ENCODE measurements at places on chromosomes 3 and 15.
A peak's percentile ranks its signal among the peaks of the same experiment; 100 is the strongest.

DNA sequence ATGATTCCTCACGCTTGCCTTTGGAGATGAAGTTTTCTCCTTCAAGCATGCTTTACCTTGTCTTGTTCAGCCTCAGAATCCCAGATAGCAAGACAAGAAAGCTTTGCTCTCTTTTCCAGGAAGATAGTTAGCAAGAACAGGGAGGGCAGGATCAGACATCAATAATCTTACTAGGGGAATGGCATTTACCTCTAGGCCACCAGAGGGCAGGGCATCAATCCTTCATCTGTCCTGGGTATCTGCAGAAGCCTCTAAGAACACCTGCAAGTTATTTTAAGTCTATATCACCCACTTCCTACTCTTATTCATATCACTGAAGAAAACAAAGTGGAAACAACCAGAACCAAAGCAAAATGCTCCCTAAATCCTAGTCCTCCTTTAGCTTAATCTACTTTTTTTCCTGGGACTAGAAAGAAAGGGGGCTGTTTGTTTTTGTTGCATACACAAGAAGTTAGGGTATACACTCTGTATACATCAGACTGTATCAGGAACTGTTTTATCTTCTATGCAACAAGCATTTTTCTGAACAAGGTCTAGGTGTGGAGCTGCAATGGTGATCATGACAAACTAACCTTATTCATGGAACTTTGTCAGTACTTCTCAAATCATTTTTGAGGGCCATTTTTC, 862.5 kb downstream of the CADM2 start:
- no peak for DNase-seq

- no peak for DNase-seq
Observed at GRCh38 chr3:126684218-126684751, 19.8 kb upstream of the CHCHD6 start.

DNA sequence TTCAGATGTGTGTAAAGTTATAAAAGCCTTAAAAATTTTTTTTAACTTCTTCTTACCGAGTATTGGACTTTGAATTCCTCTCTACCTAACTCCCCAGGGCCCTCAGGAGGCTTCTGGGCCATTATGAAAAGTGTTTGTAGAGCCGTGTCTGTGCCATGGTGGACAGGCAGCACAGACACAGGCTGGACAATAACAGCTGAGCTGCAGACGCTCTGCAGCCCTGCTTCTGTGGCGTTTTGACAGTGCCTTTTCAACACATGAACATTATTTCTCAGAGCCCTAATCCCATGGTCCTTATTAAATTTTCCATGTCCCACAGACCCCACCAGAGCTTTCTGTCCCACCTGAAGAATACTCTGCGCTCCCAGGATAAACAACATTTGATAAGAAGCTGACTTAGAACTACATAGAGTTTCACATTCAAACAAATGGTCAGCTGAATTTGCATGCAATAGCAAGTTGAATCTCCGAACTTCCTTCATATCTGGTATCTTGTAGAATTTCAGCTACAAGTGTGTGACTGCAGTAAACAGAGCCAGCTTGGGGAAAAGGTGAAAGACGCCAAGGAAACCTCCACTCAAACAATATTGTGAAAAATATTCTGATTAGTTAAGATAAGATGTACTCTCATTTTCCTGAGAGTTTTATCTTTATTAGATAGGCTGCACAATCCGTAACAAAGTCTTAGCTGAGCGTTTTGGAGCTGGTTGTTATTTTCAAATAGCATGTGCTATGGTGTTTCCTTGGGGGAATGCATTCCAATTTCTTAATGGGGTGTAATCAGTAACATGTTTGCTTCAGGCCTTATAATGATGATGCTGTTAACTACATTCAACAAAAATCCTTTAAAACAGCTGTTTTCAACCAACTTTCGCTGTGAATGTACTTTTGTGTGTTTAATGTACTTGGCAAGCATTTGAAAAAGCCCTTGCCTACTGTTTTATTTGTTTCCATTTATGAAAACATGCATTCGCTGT, 378.2 kb downstream of the MECOM start:
- no peak for DNase-seq

- no peak for DNase-seq
Observed at GRCh38 chr3:106512846-106513245, 644.0 kb upstream of the CBLB start.

DNA sequence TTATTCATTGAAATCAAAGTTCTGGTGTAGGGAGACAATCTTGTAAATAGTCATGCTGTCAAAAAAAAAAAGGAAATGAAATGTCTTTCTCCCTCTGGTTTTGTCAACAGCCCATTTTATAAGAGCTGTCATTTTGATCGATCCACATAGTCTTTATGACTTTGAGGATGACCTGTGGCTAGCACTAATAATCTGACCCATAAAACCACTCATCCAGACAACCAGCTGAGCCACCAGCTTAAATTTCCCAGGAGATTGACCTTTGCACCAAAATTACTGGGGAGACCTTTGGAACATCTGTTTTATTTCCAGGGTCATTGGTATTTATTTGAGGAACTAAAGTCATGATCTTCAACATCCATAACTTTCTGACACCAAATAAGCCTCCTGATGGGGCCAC, 98.5 kb upstream of the MME start:
- no peak for DNase-seq

DNA sequence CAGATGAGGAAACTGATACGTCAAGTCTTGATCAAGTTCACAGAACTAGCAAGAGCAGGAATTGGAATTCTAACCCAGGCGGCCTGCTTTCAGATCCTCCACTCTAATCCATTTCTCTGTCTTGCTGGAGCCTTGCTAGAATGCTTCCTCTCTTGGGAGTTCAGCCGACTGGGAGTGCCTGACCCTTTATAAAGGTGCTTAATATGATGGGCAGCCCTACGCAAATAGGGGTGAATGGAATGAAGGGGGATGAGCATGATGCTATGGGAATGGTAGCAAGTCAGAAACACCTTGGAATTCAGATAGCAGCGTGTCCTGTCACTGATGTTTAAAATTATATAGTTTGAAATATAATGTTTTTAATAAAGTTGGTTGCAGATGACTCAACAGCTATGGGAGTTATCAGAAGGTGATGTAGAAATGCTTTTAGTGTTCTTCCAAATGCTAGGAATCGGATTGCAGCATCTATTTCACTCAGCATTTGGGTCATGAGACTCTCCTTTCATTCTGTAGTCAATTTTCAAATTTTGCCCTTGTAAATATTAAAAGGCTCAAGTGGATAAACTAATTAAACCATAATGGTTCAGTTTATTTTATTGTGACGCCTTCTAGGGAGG, 150.7 kb downstream of the FNDC3B start:
- no peak for DNase-seq

GRCh38 chr15:55796321-55796965, 53.5 kb upstream of the PRTG start:
- no peak for DNase-seq

DNA sequence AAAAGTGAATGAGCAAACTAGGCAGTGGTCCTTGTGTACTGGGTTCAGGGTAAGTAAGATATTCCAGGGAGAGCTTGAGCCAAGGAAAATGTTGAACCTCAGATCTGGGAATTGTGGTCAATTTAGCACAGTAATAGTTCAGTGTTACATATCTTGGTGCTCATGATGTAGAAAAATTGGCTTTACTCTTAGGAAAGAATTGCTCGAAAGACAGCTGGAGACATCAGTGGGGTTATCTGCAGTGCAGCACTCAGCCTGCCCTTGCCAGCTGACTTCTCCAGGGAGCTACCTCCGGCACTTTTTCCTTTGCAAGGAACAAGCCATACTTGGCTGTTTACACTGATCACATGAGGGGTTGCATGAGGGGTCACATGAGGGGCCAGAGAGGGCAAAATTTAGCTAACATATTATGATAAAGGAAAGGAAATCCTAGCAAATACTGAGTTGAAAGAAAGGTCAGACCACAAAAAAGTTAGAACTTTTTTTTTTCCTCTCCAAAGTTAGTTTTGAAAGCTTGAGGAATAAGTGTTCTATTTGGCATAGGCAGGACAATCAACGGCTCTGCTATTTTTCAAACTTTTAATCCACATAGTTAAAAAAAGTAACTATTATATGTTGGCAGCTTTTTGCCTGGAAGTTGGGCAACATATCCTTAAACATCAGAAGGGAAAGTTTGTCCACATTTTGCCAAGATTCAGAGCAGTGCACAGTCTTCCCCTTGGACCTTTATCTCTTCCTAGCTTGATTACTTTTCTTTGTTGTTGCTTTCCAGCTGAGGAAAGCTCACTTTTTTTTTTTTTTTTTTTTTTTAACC, 92.4 kb downstream of the COL6A6 start:
- no peak for DNase-seq

- no peak for DNase-seq
Observed at GRCh38 chr3:183539811-183540210, 15.7 kb downstream of the KLHL6 start.

DNA sequence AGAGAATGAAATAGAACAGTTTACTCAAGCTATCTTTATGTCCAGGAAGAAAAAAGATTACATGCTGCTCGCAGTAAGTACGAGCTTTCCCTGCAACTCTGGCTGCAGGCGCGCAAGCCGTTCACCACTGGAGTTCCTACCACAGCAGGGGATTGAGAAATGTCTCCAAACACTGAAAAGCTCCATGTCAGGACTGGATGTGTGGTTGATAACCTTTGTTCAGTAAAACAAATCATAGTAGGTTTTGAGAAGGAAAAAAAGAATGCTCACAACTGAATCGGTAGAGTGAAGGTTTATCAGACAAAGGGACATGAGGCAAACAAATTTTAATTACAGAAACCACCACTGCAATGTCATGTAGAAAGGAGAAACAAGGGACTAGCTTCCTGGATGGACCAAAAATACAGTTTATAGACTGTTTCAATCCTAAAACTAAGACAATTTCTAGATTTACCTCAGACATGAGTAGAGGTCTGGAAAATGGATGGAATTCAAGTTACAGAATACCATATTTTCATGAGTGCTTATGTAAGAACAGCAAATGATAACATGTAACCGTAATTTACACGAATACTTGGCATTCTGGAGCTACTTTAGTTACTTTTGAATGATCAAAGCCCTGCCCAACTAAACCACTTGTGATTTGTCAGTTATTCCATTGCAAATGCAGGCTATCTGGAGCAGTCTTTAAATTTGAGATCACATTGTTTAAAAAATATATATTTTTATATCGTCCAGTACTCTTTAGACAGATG, 471.1 kb downstream of the SHQ1 start:
- no peak for DNase-seq

DNA sequence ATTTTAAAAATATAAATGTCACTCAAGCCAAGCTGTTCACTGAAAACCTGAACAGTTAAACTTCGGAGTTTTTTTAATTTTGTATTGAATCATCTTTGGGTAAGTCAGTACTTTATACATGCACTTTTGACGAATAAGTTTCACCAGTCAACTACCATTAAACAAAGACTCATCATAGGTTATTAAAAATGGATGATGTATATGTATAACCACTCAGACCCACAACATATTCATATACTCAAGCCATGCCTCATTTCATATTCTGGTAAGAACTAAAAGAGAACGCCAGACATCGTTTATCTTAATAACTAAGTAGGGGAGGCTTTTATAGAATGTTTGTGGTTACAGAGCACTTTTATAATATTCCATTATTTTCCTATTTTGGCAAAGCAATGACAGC, 18.3 kb downstream of the MSL2 start:
- DNase-seq: no peak

- DNase-seq: no peak
Observed at GRCh38 chr3:107307205-107307604, 70.0 kb upstream of the CCDC54 start.

GRCh38 chr15:39310633-39311032, 270.2 kb upstream of the THBS1 start:
- DNase-seq: no peak

DNA sequence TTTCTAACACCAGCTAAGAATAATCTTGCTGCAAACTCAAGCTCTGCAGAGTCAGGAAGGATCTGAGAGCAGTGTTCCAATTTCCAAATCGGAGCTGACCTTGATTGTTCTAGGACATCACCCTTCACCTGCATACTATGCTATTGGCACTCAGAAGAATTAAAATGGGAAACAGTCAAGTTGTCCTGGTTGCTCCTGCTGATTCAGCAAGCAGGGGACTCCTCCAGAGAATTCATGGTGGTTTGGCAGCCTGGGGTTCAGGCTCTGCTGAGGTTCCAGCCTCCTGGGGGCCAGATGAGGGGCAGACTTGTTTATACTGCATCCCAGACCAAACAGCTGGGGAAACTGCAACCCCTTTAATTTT, 213.7 kb upstream of the ADAMTS9 start:
- no peak for DNase-seq

DNA sequence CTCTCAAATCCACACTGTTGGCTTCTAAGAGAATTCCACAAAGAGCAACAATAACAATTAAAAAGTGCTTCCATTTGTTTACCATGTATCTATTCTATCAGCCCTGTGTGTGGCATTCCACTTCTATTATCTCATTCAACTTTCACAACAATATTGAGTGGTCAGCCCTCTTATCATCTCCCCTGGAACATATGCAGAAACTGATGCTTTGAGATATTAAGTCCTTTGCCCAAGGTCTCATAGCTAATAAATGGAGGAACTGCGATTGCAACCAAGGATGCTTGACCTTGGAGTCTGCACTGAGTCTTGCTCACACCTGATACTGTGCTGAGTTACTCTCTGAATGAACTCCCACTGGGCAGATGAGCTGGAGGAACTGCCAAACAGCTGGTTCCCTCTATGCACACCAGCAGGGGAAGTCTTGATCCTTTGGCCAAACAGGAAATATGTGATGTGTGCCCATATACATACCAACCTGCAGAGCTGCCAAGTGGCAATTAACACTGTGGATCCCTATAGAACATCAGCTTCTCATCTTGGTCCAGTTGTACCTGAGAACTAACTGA, 144.7 kb upstream of the WNT5A start:
- DNase-seq: no peak

DNA sequence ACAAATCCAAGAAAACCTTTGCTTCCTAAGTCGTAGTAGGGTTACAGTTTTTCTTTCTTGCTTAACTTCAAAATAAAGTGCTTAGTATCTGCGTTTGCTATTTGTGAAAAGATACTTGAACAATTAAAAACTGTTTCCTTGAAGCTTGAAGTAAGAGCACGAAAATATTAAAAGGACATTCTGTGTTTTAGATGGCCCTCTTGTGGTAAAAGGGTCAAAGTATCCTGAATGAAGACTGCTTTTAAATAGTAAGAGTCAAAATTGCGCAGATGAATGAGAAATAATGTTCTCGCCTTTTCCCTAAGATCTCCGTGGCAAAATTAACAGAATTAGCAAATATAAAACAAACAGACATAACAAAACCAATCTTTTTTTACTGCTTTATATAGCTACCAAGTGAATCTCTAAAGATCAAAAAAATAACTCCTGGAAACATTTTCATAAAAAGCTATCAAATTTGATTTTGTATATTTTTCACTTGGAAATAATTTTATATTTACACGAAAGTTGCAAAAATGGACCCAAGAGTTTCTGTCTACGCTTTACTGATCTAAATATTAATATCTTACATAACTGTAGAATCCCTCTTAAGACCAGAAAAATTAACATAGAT, 175.4 kb downstream of the MBNL1 start:
- DNase-seq: peak; percentile 23

Data from right renal pelvis (tissue), 4 donors.